ENCODE measurements at places on chromosomes 2 and 18. TPM values are rescaled to one million over a fixed set of nuclear protein-coding genes. Genes with fewer than 3 reads are reported as not detected.

The CACNB4 gene
- total RNA-seq = 67.8 TPM

The SAG gene
- total RNA-seq = 1.4 TPM

The SPP2 gene
- total RNA-seq = not detected

The EXOC6B gene
- total RNA-seq = 111 TPM

The ASIC4 gene
- total RNA-seq = 10.4 TPM

The ADGRF3 gene
- not detected for total RNA-seq

The AKAIN1 gene
- not detected for total RNA-seq

The IL36RN gene
- total RNA-seq = not detected

The C2orf78 gene
- not detected for total RNA-seq

The TUBB8B gene
- total RNA-seq = 0.69 TPM

The ANKRD29 gene
- total RNA-seq = 11.3 TPM

The REG3A gene
- total RNA-seq = not detected

The PROC gene
- total RNA-seq = 0.92 TPM

The IL1RL2 gene
- 1.6 TPM for total RNA-seq

The NIFK gene
- total RNA-seq = 40.8 TPM

The ZSCAN30 gene
- total RNA-seq = 22.8 TPM

The NYAP2 gene
- total RNA-seq = 16.1 TPM

The PHOSPHO2 gene
- 19.8 TPM for total RNA-seq

The TUBA3E gene
- total RNA-seq = not detected

The NDC80 gene
- 14.3 TPM for total RNA-seq

The DNAH6 gene
- total RNA-seq = 16.1 TPM

The ZNF513 gene
- 14.1 TPM for total RNA-seq

The TTR gene
- total RNA-seq = 410 TPM

The SLC30A3 gene
- total RNA-seq = 2.1 TPM

The ELOA2 gene
- total RNA-seq = not detected

The TMEM185B gene
- total RNA-seq = 24.0 TPM

Data from diencephalon (tissue), 1 donor.